ENCODE measurements at places on chromosomes 6 and 20.

GRCh38 chr20:10784554-10785183 is 110.9 kb upstream of the JAG1 start:
- no peak for DNase-seq

DNA sequence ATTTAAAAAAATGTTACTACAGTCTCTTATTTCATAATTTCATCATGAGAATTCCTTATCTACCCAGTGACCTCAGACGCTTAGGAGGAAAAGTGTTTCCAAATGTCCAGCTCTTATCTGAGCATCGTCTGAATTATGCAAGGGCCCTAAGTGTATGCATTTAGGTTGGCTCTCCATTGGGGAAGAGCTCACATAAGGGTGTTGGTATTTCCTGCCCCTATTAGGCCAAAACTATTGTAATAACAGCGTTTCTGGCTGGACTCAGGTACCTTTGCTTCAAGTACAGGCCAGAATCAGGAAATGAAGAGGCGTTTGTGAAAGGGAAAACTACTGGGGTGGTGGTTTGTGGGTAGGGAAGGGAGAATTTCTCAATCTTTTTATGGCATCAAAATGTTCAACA is 40.4 kb upstream of the SGK1 start:
- no peak for DNase-seq

GRCh38 chr20:23148731-23149570 is 62.8 kb upstream of the CD93 start:
- no peak for DNase-seq

DNA sequence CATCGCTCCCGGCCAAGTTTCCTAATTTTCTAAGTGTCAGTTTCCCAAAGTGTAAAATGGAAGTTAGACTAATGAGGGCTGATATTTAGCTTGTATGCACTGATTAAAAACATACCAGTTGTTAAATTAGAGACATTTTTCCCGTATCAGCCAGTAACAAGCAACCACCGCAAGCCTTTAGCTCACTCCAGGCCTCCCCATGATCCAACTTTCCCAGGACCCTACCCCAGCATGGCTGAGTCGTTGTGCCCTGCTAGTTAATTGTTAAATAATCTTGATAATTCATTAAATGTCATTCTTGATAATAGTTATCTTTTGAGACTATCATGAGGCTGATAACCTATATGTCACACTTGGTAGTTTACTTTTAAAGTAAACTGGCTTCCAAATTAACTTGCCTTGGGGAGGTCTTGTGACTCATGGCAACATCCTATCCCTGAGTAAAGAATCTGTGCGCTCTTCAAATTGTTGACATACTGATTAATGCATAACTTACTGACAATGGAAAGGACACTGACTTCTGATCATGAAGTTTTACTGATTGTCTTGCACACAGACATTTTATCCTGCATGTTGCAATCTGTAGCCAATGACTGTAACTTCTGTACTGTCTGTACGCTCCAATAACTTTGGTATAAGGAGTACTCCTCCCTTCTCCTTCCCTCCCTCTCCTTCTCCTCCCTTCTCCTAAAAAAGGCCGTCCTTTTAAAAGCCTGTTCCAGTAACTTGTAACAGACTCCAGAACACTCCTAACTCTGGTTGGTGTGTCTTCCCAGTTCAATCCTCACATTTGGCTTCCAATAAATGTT is 6.3 kb upstream of the GTF3C6 start:
- DNase-seq: no peak

DNA sequence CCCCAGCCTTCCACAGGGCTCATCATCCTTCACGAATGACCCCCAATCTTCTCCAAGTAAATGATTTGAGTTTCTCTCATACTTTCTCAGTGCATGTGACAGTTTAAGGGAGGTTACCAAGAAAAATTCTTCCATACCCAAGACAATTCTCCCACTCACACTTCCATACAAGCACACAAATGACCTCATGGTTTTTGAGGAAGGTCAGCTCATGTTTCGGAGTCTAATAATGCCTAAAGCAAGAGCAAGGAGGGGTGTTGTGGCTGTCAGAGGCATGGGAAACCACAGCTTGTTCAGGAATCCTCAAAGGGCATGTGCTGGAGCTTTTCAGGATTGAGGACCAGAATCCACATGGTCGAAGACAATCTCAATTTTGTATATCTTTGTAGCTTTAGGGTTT is 279.0 kb downstream of the MAFB start:
- no peak for DNase-seq

- DNase-seq: no peak
Measured at GRCh38 chr6:170100046-170100445, 190.8 kb downstream of the DLL1 start.

DNA sequence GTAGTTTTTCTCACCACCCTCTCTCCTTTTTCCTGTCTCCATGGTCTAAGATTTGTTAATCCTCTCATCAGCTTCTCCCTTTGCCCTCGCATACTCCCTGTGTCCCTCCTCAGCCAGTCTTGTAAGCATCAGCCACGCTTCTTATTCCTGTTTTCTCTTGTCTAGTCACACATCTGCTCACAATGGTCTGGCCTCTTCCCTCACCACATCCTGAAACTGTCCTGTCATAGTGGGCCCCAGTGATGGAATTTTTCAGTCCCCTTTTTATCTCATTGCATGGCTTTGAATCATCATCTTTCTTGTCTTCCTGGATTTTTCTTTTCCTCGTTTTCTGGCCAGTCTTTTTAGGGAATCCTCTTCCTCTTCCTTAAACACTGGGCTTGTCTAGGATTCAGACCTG is 57.2 kb downstream of the GFRA4 start:
- DNase-seq: no peak

DNA sequence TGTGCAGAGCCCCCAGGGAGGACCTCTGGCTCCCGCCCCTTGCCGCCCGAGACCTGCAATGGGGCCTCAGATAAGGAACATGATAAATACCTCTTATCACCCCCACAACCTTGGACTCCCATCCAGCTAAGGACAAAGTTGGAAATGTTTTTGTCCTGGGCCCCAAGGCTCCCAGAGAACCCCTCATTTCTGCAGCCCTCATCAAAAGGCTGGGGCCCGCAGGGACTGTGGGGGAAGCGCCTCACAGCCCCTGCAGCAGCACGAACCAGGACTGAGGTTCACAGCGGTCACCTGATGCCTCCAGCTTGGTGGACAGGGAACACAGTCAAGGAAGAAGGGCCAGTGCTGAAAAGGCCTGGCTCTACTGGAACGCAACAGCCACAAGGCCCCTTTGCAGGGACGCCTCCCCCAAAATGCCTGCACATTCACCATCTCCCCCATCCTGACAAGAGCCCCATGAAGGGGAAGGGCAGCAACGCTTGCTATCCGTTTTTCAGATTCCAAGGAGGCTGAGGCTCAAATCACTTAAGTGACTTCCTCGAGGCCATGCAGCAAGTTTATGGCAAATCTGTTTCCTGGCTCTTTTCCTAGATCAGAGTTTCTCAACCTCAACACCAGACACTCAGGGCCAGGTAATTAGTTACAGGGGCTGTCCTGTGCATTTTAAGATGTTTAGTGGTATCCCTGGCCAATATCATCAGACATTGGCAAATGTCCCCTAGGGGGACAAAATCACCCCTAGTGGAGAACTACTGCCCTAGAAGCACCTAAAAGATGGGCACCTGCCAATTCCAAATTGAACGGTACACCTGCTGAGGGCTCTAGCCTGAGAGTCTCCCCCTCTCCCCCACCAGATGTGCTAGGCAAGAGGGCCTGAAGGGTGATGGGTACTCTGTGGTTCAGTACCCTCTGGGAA is 10.6 kb downstream of the TFEB start:
- DNase-seq: no peak

DNA sequence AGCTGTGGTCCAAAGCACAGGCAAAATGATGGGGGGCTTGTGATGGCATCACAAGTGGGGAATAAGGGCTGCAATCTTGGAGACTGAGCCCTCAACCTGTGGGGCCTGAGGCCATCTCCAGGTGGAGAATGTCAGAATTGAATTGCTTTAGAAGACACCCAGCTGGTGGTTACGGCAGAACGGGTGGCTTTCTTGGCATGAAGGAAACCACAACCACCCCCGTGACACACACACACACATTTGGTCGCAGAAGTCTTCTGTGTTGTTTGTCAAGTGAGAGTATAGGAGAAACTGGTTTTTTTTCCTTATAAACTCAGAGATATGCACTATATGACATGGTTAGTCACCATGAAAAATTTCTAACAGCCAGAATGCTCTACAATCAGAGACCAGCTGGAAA is 139.5 kb upstream of the CDH4 start:
- DNase-seq: no peak

GRCh38 chr20:51131811-51132210 is 108.9 kb upstream of the KCNG1 start:
- no peak for DNase-seq

- no peak for DNase-seq
Measured at GRCh38 chr6:7219310-7219709, 93.7 kb downstream of the SSR1 start.

DNA sequence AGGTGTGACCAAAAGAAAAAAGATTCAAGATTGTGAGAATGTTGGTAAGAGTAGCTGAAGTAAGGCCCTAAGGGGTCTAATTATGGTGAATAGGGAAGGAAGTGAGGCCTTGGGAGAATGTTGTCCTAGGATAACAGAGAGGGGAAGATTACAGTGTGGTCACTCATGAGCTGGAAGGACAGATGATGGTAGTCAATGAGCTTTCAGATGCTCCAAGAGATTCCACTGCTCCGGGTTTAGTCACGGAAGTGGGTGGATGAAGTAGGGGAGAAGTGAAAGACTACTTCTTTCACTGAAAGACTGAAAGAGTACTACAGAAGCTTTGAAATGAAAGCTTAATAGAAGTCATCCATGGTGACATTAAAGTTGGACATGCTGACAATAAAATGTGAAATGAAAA is 108.5 kb downstream of the MMS22L start:
- DNase-seq: no peak

DNA sequence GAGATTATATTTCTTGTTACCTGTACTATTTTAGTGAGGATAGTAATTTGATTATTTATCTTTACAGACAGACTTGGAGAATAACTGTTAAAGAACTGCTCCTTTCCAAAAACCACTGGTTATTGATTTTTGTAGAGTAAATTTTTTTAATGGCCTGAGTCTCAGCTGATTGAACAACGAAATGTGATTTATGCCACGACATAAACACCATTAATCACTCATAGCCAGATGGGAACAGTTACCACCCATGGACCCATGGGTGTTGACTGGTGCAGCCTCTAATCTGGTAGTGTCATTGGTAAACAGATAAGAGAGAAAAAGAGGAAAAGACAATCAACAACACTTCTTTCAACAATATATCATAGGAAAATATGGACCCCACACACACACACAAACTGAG is 101.4 kb upstream of the BEND6 start:
- no peak for DNase-seq

DNA sequence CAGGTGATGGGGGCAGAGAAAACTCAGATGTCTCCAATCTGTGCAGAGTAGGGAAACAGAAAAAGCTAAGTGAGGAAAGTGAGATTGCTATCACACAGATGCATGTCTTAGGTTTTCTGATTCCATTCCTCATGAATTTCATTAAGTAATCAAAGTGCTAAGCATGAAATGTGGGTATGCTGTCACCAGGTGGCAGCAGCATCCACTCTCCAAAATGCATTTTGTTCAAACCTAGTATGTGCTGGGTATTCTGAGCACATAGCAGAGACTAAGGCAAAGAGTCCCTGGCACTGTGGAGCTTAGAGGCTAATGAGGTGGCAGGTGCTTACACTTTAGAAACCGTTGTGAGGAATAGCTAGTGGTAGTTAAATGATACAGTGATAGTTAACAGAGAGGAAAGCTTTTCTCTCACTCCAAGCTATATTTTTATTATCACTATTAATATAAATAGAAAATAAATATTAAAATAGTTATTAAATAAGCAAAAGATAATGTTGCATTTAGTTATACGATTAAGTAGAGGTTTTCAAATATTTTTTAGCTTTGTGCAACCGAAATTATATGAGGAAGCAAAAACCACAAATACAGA is 179.5 kb downstream of the CDH26 start:
- DNase-seq: no peak

DNA sequence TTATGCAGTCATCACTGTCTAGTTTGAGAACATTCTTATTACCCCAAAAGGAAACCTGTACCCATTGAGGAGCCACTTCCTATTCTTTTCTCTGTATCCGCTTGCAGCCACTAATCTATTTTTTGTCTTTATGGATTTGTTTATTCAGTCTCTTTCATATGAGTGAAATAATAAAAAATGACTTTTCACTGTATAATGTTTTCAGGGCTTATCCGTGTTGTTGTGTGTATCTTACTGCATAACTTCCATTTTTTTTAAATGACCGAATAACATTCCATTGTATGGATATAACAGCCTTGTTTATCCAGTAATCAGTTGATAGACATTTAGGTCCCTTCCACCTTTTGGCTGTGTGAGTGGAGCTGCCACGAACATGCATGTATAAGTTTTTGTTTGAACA is 86.6 kb downstream of the ZFAND3 start:
- no peak for DNase-seq

- DNase-seq: no peak
Measured at GRCh38 chr6:123896869-123897268, 93.2 kb downstream of the NKAIN2 start.

DNA sequence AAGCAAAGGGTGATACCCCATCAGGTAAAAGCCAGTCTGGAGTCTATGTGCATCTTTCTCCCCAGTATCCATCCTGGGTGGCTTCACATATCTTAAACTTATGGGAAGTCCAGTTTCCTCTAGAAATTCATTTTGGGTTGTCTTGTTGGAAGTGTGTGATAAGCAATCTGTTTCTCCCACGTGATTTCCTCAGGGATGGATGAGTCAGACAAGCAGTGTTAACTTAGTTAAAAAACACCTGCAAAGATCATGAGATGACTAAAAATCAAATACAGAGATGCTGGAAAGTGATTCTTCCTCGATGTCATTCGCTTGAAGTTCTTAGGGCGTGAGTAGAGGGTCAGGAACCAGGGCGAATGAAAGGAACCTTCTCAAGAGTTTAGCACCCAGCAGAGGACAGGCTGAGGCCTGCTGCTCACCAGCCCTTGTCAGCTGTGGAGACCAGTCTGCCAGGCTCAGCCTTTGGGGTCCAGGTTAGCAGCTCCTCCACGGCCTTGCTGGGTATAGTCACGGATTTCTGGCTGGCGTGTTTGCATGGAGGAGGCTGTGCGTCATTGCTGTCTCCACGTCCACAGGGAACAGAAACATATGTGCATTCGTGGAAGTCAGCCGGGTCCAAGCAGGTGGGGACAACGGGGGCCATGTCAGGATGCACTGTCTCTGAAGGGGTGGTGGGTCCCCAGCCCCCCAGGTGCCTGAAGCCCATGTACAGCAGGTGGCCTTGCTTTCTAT is 2.8 kb upstream of the PNPLA1 start:
- DNase-seq: no peak

- DNase-seq: no peak
Measured at GRCh38 chr6:117200067-117200466, 65.3 kb upstream of the VGLL2 start.

GRCh38 chr20:59102841-59103299 is 60.3 kb upstream of the PRELID3B start:
- DNase-seq: no peak

- DNase-seq: no peak
Measured at GRCh38 chr6:170099387-170099786, 191.5 kb downstream of the DLL1 start.

- no peak for DNase-seq
Measured at GRCh38 chr6:2977290-2977689, 5.9 kb upstream of the SERPINB6 start.

Data from NCI-H2081 treated with DMSO at 0.1 percent for 48 hours (cell line).